ENCODE measurements at places on chromosomes 5 and 9.

DNA sequence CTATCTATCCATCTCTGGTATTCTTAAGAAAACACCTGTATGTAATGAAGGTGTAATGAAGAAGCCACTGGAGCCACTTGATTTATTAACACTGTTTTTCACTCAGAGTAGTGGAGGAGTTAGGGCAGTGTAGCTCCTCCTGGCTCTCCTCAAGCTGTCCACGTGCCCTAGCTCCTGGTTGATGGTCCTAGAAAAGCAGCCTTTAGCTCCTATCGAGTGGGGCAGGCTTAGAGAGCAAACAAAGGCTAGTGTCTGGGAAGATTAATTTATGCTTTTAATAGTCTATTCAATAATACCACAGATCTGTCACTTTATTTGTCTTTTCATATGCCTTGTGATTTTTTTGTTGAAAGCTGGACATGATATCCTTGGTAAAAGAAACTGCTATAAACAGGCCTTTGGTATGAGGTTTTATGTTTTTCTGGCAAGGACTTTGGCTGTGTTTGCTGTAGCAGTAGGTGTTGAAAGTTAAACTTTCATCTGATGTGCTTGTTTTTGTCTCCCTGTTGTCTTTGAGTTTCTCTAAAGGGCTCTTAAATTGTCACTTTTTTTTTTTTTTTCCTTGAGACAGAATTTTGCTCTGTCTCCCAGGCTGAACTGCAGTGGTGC, 141.1 kb downstream of the GCNT1 start:
- DNase-seq, result no peak

DNA sequence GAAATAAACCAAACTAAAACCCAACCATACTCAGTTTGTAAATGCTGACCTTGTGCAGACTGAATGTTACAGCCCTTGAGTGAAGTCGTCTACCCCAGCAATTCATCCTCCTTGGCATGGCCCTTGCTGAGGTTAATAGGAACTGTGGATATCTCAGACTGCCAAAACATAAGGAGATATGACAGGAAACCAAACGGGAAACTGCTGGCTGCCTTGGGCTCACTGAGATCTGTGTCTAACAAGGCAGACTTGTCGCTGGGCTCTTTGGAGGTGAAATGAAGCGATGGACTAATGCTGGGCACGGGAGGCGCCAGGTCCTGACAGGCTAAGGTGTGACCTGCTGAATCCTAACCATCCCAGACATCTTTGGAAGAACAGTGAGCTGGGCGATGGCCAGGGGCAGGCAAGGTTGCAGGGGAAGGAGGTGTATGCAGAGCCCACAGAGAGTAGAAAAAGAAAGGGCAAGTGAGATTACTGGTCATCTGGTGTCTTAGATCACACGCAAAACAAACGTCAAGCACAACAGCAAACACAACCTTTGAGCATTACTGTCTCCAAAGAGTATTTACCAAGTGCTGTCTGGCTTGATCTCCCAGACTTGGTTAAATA, 44.6 kb upstream of the ALDH1A1 start:
- no peak for DNase-seq

DNA sequence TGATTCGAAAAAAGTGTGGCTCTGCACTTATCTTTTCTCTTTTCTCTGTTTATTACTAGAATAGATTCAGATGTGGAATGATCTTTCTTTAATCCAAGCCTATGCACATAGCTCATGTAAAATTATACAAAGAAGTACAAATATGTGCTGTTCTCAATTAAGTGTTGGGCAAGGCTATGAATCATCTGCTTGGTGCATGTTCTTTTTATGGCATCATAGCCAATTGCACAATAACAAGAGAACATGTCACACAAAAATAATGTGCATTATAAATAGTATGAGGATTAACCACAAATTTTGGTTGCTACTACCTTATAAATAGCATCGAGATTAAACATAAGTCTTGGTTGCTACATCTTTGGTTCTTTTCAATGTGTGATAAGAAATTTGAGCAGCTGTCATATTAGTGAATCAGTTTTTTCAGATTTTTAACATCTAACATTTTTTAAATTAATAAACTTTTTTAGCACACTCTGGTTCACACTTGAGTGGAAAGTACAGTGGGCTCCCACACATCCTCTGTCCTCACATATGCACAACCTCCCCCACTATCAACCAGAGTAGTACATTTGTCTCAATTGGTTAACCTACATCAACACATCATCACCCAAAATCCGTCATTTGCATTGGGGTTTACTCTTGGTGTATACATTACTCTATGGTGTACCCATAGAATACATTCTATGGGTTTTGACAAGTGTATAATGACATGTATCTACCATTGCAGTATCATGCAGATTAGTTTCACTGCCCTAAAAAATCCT, 6.8 kb upstream of the RECK start:
- DNase-seq, result no peak

GRCh38 chr5:28415791-28416443, 1377.5 kb upstream of the CDH9 start:
- no peak for DNase-seq

GRCh38 chr9:15785584-15785983, 232.7 kb downstream of the CCDC171 start:
- no peak for DNase-seq

- DNase-seq, result no peak
Observed at GRCh38 chr9:8329561-8330283, 530.1 kb upstream of the DMAC1 start.

DNA sequence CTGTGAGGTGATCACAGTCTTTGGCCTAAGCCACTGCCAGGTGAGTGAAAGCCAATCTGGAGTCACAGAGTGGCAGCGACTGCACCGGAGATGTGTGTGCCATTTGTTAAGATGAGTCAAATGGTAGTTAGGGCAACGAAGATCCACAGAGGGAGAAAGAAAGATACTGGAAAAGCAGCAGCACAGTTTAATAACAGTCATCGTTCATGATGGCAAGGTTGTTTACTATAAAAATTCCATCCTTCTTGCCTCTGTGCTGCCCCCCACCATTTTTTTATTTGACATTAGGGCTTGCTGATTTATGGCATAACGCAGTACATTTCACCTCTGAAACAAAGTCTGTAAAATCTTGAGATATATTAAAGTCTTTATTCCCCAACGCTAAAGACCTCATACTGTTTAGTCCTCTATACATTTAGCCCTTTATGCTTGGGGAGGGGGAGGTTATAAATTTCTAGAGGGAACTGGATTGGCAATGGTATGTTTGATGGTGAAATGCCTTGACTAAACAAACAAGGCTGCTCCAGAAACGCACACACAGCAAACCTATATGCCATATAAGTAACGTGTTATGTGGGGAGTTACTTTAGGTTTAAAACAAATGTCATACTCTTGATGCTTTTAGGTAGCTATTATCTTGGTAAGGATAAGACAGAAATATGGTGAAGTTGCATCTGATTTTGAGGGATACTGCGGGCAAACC, 55.8 kb upstream of the ABL1 start:
- no peak for DNase-seq

All from esophagus squamous epithelium (tissue), 5 donors.